ENCODE measurements at places on chromosomes 2 and 18. TPM values are rescaled to one million over a fixed set of nuclear protein-coding genes. Genes with fewer than 3 reads are reported as not detected.

HRH4 gene
- not detected for total RNA-seq

DNA sequence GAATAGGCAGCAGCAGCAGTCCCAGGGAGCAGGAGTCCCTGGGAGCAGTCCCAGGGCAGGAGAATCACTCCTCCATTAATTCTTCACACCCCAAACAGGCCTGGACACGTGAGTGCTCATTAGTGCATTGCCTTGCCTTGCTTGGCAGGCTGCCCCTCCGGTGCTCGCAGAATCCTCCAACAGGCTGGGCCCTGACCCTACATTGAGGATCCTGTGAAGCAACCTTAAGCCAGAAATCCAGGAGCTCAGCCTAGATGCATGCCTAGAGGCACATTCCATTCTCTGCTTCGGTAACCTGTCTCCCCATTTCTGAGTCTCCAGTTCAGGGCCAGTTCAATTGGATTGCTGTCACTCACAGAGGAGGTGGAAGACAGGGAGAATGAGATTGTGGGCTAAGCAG is 97.4 kb upstream of the LRATD1 start:
- no peak for DNase-seq

SMYD5 gene
- total RNA-seq: 18.7 TPM

LBX2 gene
- total RNA-seq: 1.0 TPM

AMER3 gene
- total RNA-seq: not detected

HOXD8 gene
- total RNA-seq: not detected

CTNNA2 gene
- total RNA-seq: not detected

GRCh38 chr2:106868275-106868674 is 17.7 kb downstream of the ST6GAL2 start:
- DNase-seq: no peak

Measured in osteocyte (in vitro differentiated cells).